ENCODE measurements at places on chromosomes 4 and X.

DNA sequence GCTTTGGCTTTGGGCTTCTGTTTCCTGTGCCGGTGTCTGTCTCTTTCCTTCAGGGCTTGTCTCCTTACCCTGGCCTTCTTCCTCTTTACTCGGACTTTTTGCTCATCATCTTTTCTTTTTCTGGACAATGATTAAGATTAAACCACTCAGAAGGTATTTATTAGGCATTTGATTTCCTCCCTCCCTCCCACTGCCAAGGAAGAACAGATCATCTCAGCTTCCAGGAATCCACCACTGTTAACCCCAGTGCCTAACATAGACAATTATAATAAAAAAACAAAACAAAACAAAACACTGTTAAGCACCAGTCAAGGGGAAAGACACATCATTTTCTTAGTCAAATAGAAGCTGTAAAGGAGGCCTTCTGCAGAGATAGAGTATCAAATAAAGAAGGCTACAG, 16.6 kb downstream of the PGRMC1 start:
- no peak for DNase-seq

DNA sequence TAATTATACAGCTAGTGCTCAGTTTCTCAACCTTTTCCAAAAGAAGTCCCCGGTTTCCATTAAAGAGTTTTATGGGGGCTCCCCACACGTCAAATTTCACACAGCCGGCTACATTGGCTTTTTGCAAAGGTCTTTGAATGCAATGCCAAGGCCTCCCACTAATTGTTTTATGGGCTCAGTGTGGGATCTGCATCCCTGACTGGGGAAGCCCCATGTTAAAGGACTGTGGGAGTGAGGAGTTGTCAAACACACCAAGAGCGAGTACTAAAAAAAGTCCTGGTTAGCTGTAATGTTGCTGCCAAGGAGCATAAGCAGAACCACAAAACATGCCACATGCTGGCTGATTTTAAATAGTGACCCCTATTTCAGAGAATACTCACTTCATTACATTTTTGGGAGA, 162.6 kb downstream of the BMPR1B start:
- DNase-seq = no peak

DNA sequence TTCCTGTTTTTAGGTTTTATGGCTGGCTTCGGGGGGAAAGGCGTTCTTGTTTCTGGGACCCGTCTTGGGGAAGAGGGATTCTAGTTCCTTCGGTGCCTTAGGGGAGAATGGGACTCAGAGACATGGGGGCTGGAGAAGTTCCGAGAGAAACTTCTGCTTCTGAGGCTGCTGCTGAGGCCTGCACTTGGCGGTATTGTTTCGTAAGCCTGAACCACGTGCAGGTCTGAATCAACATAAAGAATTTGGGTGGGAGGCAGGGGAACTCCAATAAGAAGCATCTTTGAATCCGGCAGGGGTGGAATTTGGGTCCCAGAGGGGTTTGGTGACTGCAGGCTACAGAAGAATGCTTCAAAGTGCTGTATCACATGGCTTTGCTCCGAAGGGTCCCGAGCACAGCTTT, 15.1 kb downstream of the XG start:
- no peak for DNase-seq

GRCh38 chr4:187380181-187380581, 615.4 kb upstream of the ZFP42 start:
- no peak for DNase-seq

DNA sequence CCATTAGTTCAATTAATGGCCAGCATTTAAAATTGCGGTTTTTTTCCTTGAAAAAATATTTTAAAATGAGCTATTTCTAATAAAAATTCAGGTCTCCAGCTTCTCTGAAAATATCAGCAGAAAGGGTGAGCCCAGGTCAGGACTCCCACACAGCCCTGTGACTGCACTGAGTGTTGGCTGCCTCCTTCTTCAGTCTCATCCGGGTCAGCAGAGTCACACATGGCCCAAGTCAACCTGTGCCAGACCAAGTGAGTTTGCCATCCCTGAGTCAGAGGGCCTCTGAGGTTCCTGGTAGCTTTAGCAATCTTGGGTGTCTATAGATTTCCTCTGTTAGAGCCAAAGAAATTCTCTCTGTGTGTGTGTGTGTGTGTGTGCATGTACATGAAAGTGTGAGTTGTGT, 22.1 kb upstream of the MSX1 start:
- DNase-seq = no peak

DNA sequence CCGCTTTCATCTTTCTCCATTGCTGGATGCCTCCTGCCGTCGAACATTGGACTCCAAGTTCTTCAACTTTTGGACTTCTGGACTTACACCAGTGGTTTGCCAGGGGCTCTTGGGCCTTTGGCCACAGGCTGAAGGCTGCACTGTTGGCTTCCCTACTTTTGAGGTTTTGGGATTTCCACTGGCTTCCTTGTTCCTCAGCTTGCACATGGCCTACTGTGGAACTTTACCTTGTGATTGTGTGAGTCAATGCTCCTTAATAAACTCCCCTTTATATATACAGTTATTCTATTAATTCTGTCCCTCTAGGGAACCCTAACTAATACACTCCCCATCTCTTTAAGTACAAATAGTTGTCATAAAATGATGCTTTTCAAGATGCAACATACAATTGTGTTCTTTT, 595.3 kb downstream of the ARAP2 start:
- no peak for DNase-seq

GRCh38 chrX:110172215-110172614, 145.7 kb downstream of the AMMECR1 start:
- DNase-seq = no peak

DNA sequence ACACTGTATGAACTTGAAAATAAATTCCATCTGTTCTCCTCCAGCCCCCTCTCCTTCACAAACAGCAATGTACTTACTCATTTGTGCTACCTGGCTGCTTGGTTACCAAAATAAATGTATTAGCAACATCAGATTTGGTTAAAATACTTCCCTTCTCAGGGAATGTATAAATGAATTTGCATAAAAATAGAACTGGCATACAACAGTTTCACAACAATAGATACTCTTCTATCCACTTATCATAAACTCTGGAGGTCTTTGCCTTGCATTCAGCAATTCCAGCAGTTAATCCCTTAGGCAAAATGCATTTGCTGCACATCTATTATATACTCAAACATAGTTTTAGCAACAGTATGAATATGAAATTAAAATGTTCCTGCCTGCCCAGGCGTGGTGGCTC, 658.2 kb downstream of the CENPC start:
- no peak for DNase-seq

DNA sequence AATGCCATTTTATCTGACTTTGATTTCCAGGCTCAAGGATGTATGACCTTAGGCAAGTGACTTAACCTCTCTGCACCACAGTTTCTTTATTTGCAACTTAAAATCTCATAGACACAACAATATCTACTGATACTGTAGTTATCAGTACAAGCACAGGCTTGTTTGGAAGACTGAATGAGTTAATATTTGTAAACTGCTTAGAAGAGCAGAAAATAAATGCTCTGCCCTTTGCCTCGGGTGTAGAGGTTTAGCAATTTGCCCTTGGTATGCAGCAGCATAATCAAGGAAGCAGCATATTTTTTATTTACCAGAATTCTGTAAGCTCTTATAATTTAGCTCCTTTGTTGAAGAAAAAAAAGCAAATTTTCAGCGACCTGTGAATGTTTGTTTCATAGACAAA, 2.9 kb upstream of the CXCL1 start:
- DNase-seq = no peak

GRCh38 chrX:7996851-7997250, 69.6 kb upstream of the PNPLA4 start:
- DNase-seq = no peak

- DNase-seq = no peak
These were observed 46.0 kb downstream of the MAOA start for GRCh38 chrX:43702079-43702524.

GRCh38 chr4:121977251-121978171, 25.7 kb upstream of the TRPC3 start:
- DNase-seq = no peak

GRCh38 chr4:82124932-82125786, 248.6 kb downstream of the HNRNPD start:
- no peak for DNase-seq

DNA sequence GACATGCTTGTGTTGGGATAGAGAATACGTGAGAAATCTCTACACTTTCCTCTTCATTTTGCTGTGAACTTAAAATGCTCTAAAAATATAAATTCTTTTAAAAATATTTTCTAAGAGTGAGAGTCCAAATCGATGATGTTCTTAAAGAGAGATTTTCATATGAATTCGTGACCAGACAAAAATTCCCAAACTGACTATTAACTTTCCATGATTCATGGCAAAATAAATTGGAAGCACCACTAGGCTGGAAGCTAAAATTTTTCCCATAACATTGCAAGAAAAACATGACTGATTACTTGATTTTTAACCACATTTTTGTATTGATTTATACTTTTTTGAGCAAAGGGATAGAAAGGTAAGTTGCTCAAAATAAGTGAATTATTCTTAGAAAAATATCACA, 201.1 kb downstream of the ANTXR2 start:
- DNase-seq = no peak

GRCh38 chr4:85147481-85148076, 181.1 kb upstream of the WDFY3 start:
- DNase-seq = no peak

DNA sequence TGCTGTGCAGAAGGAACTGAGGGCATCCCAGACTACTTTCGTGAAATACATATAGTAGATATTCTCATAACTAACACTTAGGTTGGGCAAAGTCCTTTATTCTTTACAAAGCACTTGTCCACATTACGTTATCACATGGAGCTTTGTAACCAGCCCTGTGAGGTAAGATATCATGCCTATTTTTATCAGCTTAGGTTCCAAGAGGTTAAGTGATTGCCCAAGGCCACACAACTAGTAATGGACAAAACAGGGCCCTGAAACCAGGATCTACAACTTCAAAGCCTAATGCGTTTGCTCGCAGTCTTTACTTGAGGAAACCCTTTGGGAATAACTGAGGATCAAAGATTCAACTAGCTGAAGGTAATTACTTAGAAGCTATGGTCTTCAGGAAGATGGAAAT, 261.5 kb downstream of the GPC3 start:
- DNase-seq = no peak

DNA sequence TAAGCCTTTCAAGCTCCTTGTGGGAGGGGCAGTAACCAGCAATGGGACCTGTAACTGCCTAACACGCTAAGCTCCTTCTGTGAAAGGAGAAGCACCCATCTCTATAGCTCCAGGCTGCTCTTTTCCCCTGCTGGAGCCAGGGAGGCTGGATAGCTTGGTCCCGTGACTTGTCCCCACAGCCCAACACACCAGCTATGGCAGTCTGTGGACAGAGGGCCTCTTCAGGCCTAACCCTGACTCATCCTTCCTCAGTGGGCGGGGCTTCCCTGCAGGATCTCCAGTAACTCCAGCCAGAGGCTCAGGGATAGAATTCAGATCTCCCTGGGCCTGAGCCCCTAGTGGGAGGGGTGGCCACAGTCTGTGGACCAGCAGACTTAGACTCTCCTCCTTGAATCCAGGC, 1290.1 kb downstream of the PCDH7 start:
- DNase-seq = no peak

DNA sequence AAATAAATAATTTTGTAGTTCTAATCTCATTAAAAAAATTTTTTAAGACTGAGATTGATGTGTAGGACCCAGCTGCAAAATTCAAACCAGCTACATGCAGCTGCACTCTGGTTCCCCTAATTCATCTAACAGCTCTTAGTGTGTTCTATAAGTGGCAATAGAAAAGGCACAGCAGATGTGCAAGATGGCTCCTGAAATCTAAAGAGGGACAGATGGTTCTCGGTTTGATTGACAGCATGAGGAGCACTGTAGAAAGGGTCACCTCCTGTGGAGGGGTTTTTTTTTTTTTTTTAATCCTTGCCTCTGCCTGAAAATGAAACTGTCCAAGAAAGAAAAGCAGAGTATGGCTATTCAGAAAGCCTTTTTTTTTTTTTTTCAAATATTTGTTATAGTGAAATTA, 16.9 kb upstream of the OCIAD1 start:
- no peak for DNase-seq

- DNase-seq = no peak
These were observed 219.0 kb downstream of the TLL1 start for GRCh38 chr4:166091912-166092510.

- DNase-seq = no peak
These were observed 124.9 kb downstream of the IQCM start for GRCh38 chr4:149690726-149691125.

GRCh38 chr4:93814722-93815121, 13.8 kb upstream of the ATOH1 start:
- DNase-seq = no peak

- no peak for DNase-seq
These were observed 9.8 kb downstream of the NDNF start for GRCh38 chr4:121062521-121062920.

- DNase-seq = no peak
These were observed 31.8 kb downstream of the AMMECR1 start for GRCh38 chrX:110286106-110286505.

GRCh38 chrX:125382889-125383288, 63.2 kb downstream of the TEX13C start:
- DNase-seq = no peak

DNA sequence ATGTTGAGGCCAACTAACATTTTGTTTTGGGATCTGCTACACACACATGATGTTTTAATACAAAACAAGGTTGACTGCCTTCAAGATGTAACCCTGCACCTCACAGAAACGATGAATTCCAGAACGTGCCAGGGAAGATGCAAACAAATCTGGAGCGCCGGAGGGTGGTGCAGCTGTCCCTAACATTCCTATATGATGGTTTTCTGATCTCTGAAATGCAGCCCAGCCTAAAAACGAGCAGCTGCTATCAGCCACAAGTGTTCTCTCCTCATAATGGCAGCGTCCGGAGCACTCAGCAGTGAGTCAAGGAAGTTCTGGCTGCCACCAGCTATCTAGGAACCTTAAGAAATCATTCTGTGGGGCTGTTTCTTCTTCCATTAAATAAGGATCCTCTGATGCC, 333.4 kb downstream of the NR3C2 start:
- DNase-seq = no peak
